SW480 (cell line): ENCODE measurements at places on chromosomes 1 and 21.
A peak's percentile ranks its signal among the peaks of the same experiment; 100 is the strongest.

GRCh38 chr1:111856411-111857185 lies 100.9 kb downstream of the DDX20 start:
- DNase-seq: peak; percentile 8

- DNase-seq: peak; percentile 57
Observed at GRCh38 chr1:68232289-68233148, at the start of gene WLS. WLS (minus strand) TSS chr1:68232523; CDS start chr1:68232299, 224 bp downstream.

- DNase-seq: peak; percentile 34
Observed at GRCh38 chr21:25421321-25422028, 185.8 kb downstream of the MRPL39 start.

DNA sequence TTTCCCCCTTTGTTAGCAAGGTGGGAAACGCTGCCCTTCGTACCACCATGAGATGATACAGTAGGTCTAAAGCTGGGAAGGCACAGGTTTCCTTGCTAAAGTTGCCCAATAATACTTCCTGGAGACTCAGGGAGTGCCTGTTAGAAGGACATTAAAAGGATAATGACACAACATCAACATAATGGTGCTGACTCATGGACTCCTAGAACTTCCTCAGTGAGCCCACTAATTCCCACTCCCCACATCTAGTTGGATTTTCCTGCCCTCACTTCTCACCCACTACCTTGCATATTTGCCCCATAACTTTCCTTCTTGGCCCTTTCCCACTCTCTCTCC lies 17.5 kb downstream of the CFAP45 start:
- no peak for DNase-seq

- DNase-seq: no peak
Observed at GRCh38 chr1:61620536-61620935, 104.4 kb downstream of the TM2D1 start.
